NCI-H1694 treated with DMSO at 0.1 percent for 48 hours (cell line): ENCODE measurements at places on chromosomes 2 and 18.

- DNase-seq = no peak
Measured at GRCh38 chr2:179569831-179570233, 291.6 kb downstream of the ZNF385B start.

DNA sequence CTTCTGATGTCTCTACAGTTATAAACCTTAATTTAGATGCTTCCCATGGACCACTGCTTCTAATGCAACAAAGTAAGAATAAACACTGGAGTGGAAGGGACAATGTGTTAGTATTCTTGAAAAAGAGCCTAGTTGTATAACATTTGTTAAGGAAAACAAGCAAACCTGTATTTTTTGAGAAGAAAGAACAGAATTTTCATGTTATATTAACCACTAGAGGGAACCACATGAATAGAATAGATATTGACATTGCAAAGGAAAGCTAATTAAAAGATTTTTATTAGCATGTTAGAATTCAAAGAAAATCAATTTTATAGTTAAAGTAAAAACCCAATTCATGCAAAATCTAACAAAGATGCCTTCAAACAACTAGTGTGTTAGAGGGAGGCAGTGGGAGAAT is 151.2 kb upstream of the BARD1 start:
- peak; percentile 38 for DNase-seq

- no peak for DNase-seq
Measured at GRCh38 chr2:65027616-65028244, 28.5 kb upstream of the CEP68 start.

DNA sequence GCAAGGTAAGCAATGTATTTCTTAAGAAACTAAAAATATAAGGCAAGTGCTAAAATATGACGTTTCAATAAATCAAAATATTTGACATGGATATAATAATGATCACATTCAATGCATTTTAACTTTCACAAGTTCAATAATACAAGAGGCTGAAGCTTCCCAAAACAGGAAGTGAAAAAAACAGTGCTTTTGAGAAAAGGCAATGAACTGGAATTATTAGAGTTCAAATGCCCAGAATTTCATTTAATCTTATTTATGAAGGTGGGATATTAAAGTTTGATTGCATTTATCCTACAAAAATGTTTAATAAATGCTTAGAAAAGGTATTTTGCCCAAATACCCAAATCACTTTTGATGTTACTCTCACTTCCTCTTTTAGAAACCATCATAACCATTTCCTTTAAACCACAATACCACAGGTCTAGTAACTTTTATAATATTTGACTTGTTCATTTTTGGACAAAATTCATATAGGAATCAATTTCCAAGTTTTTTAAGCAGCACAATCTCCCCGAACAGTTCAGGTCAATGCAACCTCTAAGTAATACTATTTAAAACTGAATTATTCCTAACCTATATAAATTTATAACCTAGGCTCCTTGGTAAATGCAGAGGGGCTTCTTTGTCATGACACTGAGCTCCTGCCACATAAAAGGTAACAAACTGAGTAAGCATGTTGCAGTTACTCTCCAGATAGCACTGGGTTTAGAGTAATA is 2.1 kb downstream of the NCKAP1 start:
- no peak for DNase-seq

GRCh38 chr2:194705398-194705797 is 951.6 kb upstream of the SLC39A10 start:
- DNase-seq = no peak

DNA sequence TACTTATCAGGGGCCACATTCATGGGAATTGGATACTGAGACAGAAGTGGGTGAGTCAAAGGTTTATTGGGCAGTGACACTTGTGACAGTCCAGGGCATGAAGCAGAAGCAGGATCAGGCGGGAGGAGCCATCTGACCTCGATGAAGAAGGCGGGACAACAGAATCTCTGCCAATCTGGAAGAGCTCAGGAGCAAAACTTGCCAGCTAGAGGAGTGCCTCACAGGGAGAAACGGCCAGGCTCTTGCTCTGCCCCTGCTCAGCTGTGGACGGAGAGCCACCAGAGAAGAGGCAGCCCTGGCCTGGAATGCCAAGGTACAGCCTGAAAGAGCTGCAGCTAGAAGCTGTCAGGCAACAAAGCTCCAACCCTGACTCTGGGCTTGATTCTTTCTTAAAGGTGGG is 16.9 kb downstream of the DAW1 start:
- no peak for DNase-seq

DNA sequence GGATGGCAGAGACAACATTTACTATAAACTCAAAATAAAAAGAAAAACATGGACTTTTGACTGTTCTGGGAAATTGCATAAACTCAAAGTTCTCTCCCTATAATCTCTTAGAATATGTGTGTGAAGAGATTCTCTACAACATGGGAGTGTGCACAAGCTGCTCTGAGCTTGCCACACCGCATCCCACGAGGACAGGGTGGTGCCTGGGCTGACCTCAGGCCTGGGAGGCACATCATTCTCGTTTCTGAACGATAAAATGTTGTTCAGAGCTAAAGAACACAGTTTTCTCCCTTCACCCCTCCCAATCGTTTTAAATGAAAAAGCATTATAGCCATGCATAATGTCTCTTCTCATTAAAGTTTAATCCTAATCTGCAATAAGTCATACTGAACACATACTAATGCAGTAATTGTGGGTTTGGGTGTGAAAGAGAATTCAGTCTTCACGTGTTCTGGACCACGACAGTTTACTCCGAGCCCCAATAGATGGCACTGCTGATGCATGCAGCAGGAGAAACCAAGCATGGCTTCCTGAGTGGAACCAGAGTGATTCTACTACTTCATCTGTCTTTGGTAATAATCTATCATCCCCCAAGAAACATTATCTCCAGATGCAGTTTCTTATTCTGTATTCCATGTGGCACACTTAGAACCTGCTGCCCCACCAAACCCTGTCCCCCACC is 46.9 kb upstream of the LAMA1 start:
- no peak for DNase-seq

DNA sequence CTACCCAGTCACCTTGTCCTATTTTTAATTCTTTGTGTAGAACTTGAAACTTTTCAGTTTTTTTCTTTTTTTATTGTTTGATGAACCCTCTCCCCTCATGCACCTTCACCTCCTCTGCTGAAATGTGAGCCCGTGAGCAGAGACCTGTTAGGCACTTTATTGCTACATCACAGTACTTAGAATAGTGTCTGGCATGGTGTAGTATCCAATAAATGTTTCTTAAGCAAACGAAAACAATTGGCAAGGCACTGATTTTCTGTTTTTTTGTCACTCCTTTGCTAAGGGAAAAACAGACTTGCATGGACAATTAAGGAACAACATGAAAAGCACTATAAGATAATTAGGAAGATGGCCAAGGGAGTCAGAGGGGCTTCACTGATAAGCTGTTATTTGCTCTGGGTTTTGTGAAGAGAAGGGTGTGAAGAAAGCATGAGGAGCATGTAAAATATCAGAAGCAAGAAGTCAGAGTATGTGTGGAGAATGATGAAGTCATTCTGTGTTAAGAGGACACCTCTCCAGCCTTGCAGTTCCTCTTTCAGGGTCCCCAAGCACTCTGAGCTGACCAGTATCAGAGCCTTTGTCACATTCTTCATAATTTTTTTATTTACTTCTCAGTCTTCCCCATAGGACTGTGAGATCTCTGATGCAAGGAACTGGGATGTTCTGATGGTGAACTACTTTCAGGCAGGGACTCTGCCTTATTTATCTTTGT is 99.7 kb upstream of the CAVIN2 start:
- DNase-seq = no peak

- DNase-seq = no peak
Measured at GRCh38 chr2:190942697-190943096, 62.1 kb downstream of the GLS start.
